ENCODE measurements at places on chromosomes 12 and 14.
A peak's percentile ranks its signal among the peaks of the same experiment; 100 is the strongest.

- DNase-seq = no peak
Observed at GRCh38 chr12:41254004-41254914, 66.1 kb downstream of the PDZRN4 start.

- DNase-seq = peak; percentile 8
Observed at GRCh38 chr12:19643635-19644034, 204.3 kb downstream of the AEBP2 start.

DNA sequence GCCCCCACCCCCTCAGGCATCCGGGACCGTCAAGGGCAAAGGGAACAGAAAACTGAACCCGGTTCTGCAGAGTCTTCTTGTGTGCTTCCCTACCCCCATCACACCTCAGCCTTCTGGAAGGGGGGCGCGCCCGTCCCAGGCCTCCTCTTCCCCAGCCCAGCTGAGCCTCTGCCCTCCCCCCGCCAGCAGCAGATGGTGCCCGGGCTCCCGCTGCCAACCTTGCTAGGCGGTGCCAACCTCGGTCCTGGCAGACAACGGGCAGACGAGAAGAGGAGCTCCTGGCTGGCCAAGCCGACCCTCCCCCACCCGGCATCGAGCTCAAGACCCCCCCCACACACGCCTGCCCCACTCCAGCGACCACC is 8.7 kb downstream of the STAC3 start:
- DNase-seq = no peak

DNA sequence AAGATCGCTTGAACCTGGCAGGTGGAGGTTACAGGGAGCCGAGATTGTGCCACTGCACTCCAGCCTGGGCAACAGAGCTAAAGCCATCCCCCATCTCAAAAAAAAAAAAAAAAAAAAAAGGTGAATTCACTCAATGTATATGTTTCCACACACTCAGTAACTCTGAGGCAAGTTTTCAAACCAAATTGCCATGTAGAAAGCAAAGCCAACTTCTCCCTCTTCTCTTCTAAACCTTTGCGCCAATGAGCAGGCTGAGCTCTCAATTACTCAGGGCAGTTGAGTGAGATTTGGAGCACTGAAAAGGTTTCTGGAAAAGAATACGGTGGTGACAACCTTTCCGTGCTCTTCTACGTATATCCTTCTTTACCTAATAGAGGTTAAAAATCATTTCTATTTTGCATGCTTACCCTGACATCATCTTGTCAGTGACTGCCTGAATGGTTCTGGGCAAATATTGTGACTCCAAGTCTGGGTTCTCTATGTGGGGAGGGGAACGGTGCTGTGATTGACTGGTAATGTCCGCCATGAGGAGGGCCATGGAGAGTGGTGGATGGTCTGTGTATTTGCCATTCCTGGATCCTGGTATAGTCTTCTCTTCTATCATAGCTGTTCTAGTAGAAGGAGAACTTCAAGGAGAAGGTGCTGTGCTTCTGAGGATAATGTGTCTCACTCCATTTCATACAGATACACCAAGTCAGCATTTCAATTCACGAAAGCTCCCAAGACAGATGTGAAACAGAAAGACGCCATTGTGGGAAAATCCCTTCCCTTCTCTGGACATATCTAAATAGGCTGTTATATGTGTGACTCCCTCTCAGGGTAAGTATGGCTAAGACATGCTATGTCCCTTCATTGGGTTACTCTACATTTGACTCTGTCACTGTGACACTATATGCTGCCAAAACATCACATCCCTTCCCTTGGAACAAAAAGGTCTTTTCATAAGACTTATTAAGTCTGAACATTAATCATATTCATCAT is 46.2 kb upstream of the MED13L start:
- no peak for DNase-seq

GRCh38 chr14:51323492-51323891 is 83.4 kb downstream of the TMX1 start:
- DNase-seq = no peak

GRCh38 chr12:115223322-115223721 is 539.3 kb upstream of the TBX3 start:
- DNase-seq = peak; percentile 79

DNA sequence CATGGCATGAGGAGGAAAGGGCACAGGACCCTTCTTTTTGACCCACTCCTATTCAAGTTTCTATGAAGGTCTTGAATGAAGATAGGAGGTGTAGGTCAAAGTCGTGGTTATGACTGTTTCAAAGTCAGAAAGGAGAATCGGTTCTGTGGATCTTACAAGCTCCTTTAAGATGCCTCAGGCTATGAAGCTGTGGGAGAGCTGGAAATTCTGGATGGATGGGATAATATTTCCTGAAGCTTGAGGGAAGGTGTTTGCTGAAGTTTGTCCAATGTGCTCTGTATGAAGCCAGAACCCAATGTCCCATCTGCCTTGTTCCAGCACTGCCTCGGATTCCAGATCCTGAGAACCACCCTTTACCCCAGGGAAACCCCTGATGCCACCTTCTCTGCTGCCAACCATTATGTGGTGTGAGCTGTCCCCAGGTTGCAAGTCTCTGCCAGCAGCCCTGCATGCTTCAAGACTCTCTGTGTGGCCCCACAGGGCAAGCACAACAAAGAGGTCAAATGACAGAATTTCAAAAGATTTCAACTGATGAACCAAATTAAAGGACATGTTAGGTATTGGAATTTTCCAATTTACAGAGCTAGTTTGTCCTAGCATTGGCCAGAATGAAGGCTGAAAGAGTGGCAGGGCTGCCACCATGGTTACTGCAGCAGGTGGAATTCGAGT is 472.0 kb downstream of the RGS6 start:
- DNase-seq = no peak

- DNase-seq = peak; percentile 85
Observed at GRCh38 chr12:47717443-47718193, 7.7 kb downstream of the ENDOU start.

DNA sequence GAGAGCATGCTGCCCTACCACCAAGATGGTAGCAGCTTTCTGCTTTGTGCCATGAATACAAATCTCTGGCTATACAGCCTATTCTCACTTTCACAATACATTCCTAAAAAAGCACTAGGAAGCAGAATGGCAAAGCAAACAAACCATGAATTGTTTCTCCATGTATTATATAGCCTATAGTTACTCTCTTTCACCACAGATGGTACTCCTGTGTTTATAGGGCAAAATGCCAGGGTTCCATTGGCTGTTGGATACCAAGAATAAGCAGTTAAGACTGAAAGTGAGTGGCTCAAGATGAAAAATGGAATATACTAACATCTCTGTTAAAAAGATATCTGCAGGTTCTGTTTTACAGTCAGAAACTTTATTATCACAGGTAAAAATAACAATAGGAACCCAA is 11.1 kb downstream of the ARF3 start:
- DNase-seq = no peak

DNA sequence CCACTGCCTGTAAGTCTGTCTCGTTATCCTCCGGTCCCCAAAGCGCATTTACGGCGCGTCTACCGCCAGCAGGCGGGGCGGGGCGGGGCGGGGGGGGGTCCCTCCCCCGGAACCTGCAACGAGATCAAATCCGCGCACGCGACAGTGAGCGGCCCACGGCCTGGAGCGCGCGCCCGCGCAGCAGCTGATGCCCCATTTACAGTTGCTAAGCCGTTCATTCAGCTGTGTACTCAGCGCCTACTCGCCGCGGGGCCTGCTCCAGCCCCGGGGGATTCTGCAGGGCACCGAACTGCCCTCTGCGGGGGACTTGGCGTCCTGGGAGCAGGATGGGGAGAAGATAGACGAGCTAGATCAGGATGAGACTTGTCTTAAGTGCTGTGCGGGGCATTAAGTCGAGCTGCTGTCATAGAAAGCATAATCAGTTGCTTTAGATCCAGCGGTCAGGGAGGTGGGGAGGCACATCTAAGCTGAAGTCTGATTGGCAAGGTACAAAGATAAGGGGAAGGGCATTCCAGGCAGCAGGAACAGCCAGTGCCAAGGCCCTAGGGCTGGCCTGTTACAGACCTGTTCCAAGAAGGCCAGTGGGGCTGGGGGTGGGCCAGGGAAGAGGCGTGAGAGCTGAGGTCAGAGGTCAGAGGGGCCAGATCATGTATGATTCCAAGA is 1.4 kb upstream of the CCDC85C start:
- DNase-seq = peak; percentile 83

- no peak for DNase-seq
Observed at GRCh38 chr14:95472819-95473251, 43.6 kb downstream of the SYNE3 start.

DNA sequence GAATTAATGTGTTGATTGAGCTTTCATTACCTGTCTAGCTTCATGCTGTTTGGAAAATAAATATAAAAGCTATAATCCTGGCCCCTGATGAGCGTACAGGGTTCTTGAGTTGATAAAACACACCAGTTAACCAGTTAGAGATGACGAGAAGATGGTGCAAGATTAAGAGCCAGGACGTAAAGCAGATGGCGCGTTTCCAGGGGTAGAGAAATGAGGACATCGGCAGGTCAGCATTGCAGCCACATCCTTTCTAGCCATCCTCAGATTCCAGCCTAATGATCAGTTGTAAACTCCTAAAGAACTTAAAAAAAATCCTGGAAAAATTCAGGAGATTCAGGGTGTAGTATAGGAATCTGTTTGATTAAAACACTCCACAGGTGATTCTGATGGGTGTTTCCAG is 203.7 kb downstream of the CACNA1C start:
- no peak for DNase-seq

- DNase-seq = no peak
Observed at GRCh38 chr14:90318016-90318415, 13.7 kb downstream of the NRDE2 start.

- no peak for DNase-seq
Observed at GRCh38 chr12:124893792-124894516, 20.5 kb downstream of the UBC start.

GRCh38 chr14:86935241-86935885 is 1057.6 kb downstream of the GALC start:
- peak; percentile 68 for DNase-seq

DNA sequence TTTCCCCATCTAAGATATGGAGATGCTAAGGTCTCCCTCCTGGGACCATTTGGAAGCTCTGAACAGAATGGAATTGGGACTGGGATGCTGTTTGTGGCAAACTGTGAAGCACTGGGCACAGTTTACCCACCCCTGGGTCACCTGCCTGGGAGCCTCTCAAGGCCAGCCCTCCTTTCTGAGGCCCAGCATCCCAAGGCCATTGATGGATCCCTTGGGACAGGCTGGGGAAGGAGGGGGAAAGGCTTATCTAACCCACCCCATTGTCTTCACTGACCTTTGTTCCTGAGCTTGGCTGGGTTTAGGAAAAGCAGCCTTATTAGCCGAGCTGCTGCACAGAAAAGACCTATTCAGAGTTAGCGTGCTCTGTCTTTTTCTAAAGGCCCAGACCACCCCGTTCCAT is 5.2 kb downstream of the CCDC85C start:
- no peak for DNase-seq

DNA sequence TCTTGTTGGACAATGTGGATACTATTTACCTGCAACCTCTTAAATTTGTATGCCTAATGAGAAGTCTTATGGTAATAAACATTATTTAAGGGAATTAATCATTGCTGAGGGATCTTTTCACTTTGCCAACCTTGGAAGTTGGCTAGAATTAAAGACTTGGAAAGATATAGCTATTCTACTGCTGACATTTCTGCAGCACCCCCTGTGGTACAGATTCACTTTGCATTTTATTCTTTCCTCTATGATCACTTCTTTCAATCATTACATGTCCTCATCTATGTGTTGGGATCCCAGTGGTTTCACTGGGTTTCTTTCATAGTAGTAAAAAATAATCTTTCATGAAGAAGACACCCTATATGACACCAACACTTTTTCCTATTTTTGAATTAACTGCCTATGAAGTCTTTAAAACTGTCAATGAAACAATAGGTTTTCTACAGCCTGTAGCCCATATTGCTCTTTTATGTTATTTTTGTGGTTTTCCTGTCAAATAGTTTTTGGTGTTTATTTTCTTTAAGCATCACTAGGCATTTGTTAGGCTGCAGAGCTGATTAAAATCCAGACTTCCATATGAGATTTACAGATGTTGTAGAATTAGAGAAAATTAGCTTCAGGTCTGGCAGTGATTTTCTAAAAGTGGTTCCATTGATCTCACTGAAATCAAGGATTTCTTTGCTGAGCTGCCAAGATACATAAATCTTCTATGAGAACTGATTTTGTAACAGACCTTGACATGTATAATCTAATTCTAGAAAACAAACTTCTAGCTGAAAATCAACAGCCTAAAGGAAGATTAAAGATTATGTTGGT is 256.1 kb downstream of the NAV3 start:
- DNase-seq = no peak

DNA sequence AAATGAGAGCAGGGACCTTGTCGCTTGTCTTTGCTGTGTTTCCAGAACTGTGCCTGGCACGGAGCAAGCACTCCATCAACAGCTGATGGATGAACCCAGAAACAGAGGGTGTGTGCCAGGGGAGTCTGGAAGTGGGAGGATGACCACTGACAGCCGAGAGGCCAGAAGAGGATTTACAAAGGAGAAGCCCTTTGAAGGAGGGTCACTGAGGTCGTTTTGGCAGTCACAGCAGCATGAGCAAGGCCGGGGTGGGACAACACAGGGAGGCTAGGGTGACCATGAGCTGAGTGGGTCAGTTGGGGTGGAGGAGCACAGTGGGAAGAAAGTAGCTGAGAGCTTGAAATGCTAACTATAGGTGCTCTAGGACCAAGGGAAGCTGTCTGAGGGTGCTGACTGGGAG is 199.6 kb downstream of the NTF3 start:
- no peak for DNase-seq

DNA sequence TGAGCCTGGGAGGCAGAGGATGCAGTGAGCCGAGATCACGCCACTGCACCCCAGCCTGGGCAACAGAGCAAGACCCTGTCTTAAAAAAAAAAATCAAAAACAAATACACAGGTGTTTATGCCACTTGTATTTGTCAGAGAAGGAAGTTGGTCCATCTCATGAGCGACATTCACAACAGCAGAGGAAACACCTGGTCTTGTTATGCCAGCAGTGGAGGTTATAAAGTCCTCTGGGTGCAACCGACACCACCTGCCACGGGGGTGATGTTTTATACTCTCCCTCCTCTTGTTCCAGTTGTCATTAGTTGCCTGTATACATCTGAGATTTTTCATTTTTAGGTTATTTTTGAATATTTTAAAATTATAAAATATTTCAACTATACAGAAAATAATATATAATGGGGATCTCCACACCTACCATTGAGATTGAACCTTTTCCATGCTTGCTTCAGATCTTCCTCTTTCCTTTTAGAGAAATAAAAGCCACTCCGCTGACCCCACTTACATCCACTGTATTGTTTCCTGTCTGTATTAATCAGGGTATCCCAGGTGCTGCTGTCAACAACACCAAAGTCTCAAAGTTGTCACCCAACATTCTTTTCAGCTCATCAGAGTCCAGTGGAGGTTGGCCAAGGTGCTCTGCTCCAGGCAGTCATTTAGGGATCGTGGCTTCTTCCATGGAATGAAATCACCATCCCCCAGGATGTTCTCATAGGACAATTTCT is 65.1 kb downstream of the RNFT2 start:
- DNase-seq = no peak

Measured in Daoy (cell line).